DMS79 (cell line): ENCODE measurements at places on chromosomes 1 and 21.

GRCh38 chr1:154433161-154433764 lies 28.1 kb downstream of the IL6R start:
- no peak for DNase-seq

DNA sequence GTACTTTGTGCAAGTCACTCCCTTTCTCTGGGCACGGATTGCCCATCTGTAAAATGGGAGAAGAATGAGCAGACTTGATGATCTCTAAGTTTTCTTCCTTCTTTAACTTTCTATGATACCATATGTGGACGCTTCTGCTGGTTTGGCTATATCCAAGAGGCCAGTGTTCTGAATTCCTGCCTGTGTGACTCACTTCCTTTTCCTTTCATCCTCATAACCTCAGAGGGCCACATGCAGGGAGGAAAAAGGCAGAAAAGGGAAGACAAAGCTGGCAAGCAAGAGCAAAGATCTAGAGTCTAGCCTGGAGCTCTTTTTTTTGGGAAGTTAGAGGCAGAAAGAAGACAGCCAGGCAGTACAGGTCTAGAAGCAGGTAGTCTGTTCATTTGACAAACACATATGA lies 151.2 kb downstream of the OMA1 start:
- DNase-seq, result no peak

DNA sequence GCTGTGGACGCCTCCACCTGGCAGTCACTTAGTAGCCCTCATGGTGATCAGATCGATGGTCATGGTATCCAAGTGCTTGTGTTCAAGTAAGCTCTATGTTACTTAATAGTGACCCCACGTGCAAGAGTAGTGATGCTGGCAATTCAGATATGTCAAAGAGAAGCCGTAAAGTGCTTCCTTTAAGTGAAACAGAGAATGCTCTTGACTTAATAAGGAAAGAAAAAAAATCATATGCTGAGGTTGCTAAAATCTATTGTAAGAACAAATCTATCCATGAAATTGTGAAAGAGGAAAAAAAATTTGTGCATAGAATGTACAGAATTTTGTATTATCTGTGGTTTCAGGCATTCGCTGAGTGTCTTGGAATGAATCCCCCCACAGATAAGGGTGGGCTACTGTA lies 113.9 kb downstream of the PEX14 start:
- DNase-seq, result no peak

- DNase-seq, result no peak
These were observed 8.2 kb downstream of the TMCC2 start for GRCh38 chr1:205235951-205236350.

- DNase-seq, result no peak
These were observed 15.3 kb downstream of the CD2 start for GRCh38 chr1:116769561-116769977.

GRCh38 chr1:209542585-209542984 lies 40.9 kb upstream of the CAMK1G start:
- no peak for DNase-seq

DNA sequence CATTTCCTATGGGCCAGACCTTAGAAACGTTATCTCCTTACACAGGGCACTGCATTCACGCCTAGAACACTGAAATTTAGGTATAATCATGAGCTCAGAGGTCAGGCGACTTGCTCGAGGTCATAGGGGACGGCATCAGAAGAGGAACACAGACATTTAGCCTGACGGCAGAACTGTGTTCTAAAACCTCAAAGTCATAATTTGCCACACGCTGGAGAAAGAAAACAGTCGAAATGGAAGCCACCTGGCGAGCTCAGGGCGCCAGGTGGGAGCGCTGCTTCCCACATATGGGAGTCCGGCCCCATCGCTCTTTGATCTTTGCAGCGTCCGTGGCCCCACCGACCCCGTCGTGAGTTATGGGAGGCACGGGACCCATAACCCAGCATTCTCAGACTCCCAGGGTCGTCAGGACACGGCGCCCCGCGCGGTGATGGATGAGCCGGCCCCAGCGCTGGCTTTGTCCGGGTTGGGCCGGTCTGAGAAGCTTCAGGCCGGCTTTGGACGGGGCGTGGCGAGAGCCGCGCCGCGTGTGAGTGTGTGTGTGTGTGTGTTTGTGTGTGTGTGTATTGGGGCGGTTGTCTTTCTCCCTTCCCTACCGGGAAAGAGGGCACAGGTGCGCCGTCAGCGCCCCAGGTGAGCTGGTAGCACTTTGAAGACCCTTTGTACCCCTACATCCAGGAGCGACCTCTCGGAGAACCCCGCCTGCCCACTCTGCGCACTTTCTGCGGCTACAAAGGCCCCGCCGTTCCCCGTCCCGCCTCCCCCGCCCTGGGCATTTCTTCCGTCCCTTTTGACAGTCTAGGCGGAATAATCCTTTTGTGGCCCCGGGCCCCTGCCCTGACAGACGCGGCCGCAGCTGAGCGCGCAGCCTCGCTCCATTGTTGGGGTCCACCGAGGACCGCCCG lies 861 bp upstream of the DRAXIN start:
- peak; percentile 47 for DNase-seq

DNA sequence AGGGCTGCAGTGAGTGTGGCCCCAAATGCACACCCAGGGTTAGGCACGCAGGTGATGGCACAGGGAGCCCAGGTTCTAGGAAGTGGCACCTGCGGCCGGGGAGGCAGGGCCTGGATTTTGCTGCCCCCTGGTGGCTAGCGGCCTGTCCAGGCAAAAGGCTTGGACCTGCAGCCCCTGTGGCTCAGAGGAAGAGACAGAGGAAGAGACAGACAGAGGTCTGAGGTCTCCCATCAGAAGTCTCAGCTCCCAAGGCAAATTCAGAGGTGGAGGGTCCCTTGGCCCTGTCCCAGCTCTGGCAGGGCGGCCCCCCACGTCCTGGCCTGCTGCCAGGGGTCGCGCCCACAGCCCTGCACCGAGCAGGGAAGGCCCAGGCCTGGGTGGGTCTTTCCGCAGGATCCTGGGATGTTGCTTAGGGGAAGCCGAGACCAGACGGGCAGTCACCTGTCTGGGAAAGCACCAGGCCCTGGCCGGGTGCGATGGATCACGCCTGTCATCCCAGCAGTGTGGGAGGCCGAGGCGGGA lies 8.0 kb upstream of the TNFRSF14 start:
- DNase-seq, result peak; percentile 52

- no peak for DNase-seq
These were observed 416.0 kb downstream of the SIPA1L2 start for GRCh38 chr1:232213928-232214327.

DNA sequence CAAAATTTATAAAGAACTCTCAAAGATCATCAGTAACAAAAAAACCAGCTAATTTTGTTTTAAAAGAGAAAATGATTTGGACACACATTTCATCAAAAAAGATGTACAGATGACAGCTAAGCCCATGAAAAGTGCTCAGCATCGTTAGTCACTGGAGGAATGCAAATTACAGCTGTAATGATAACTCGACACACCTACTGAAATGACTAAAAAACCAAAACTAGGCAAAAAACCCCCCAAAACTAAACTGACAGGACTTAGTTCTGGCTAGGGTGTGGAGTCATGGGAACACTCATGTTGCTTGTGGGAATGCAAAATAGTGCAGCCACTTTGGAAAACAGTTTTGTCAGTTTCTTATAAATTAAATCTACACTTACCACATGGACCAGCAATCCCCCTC lies 59.5 kb downstream of the CNIH3 start:
- DNase-seq, result no peak

DNA sequence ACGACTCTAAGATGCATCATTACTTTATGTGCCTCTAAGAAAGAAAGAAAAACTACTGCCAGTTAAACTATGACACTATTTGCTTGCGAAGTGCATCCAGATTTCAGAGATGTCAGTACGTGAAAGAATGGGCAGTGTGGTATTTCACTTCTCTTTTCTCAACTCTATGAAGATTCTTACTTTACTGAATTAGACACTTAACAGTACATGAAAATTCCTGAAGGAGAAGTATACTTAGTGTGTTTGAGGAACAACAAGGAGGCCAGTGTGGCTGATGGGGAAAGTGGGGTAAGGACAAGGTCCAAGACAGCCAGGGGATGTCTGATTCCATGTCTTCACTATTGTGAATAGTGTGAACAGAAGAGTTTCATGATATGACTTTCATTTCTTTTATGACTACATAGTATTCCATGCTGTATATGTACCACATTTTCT lies 53.9 kb upstream of the HSD17B7 start:
- no peak for DNase-seq

DNA sequence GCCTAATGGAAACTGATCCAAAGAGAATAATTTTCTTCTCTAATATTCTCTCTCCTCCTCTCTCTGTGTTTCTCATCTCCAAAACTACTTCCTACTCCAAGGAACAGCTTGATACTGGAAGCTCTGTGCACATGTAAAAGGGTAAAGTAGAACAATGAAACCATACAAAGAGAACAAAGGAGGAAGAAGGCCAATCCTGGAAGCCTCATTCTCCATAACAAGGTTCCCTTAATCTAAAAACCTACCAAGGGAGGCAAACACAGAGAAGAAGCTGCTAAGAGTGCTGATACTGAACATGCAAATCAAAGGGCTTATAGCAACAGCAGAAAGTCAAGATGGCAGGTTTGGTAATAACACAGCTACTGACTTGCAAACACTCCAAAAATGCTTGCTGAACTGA lies 44.4 kb downstream of the SIPA1L2 start:
- DNase-seq, result no peak

GRCh38 chr1:117570988-117571409 lies 34.8 kb upstream of the TENT5C start:
- DNase-seq, result peak; percentile 51

DNA sequence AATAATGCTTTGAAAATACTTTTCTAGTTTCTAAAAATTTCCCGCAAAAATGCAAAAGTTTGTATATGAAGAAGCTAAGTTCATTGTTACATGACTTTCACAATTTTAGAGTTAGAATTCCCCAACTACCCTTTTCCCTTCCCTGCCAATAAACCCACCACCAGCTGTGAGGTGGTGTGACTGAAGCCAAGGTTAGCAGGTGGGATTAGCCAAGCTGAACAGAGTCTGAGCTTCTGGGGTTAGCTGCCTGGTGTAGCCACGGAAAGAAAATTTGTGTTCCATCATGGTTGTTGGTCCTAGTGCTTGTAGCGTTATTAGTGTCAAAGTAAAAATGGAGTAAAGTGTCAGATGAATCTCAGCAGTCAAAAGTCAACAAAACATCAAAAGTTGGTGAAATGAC lies 110.9 kb downstream of the ASTN1 start:
- no peak for DNase-seq

- peak; percentile 49 for DNase-seq
These were observed 24.1 kb upstream of the THRAP3 start for GRCh38 chr1:36199934-36200741.

DNA sequence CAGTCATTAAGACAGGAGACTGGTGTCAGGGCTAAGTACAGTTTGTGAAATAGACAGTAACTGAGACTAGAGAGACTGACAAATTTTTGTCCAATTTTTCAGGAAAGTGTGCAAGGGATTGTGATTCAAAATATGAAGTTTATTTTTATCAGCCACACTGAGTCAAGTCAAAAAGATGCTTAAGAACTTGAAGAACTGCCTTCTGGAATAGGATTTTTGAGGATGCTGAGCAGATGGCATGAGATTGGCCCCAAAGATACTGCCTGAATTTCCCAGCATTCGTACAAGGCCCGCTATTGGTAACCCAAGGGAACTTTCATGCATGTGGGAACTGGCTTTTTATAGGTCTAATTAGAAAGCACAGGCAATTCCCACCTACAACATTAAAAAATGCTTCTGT lies 610.0 kb downstream of the LMO4 start:
- no peak for DNase-seq

DNA sequence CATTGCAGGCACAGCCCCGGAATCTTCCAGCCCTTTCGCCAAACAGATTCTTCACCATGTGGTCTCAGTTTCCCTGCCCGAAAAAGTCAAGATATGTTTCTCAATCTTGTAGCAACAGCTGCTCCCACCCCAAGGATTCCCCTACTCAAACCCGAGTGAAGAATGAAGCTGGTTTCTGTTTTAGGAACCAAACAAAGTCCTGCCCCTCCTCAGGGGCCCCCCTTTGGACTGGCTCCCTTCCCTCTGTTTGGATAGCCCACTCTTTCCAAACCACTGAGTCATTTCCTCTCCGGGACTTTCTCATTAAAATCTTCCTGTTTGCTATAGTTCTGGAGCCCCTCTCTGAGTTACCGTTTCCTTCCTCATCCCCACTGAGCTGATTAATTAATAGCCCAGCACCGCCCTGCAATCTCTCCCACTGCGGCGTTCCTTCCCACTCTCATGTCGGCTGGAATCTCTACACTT lies 100.9 kb downstream of the TSEN15 start:
- no peak for DNase-seq

- no peak for DNase-seq
These were observed 116.3 kb upstream of the CACYBP start for GRCh38 chr1:174883409-174883808.

DNA sequence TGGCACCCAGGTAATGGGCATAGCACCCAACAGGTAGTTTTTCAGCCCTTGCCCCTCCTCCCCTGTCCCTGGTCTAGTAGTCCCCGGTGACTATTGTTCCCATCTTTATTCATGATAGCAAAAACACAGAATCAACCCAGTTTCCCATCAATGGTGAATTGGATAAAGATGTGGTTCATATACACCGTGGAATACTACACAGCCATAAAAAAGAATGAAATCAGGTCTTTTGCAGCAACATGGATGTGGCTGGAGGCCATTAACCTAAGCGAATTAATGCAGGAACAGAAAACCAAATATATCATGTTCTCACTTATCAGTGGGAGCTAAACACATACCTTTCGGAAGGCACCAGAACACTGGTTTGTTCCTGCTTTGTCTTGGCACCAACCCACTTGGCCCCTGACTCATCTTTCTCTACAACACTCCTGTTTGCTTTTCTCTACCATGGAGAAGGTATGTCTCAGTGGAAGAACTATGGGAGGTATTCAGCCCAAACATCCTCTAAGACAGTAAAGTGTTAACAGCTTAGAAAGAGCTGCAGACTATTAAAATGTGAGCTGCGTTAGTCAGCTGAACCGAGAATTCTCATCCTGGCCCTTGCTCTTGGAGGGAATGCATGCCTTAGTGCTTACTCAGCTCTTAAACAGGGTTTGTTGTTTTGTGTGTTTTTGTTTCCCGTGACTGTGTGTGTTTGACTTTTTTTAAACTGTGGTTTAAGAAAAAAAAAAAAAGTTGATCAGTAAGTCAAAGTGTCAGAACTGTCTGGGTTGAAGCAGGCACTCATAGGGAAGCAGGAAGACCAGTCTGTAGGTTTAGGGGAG lies 203.0 kb downstream of the TOMM20 start:
- no peak for DNase-seq
